Stimulated activated naive CD4-positive, alpha-beta T cell (primary cell): ENCODE measurements at places on chromosomes 13 and 19.

DNA sequence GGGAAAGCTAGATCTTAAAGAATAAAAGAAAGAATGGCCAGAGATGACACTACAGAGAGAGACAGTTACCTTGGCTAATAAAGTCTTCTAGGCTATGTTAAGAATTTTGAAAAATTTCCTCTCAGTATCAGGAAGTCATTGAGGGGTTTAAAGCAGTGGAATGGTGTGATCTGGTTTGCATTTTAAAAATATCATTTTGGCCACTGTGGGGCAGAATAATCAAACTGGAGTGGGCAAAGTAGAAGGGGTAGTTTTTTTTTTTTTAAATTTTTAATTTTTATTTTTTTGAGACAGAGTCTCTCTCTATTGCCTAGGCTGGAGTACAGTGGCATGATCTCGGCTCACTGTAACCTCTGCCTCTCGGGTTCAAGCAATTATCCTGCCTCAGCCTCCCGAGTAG, 4.4 kb upstream of the CNMD start:
- no peak for DNase-seq

DNA sequence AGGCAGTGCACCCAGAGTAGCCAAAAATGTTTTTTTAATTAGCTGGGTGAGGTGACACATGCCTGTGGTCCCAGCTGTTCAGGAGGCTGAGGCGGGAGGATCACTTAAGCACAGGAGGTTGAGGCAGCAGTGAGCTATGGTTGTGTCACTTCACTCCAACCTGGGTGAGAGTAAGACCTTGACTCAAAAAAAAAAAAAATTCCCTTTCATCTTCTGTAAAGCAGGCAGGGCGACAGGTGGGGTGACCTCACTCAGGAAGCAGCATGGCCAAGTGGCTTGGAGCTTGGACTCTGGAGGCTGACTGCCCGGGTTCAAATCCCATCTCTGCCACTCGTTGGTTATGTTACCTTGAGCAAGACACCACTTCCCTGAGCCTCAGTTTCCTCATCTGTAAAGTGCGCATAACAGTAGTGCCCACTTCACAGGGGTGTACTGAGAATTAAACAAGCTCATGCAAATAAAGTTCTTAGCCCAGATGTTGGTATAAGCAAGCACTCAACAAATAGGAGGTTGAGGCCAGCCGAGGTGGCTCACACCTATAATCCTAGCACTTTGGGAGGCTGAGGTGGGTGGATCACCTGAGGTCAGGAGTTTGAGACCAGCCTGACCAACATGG, 48.3 kb downstream of the MAP4K1 start:
- no peak for DNase-seq

DNA sequence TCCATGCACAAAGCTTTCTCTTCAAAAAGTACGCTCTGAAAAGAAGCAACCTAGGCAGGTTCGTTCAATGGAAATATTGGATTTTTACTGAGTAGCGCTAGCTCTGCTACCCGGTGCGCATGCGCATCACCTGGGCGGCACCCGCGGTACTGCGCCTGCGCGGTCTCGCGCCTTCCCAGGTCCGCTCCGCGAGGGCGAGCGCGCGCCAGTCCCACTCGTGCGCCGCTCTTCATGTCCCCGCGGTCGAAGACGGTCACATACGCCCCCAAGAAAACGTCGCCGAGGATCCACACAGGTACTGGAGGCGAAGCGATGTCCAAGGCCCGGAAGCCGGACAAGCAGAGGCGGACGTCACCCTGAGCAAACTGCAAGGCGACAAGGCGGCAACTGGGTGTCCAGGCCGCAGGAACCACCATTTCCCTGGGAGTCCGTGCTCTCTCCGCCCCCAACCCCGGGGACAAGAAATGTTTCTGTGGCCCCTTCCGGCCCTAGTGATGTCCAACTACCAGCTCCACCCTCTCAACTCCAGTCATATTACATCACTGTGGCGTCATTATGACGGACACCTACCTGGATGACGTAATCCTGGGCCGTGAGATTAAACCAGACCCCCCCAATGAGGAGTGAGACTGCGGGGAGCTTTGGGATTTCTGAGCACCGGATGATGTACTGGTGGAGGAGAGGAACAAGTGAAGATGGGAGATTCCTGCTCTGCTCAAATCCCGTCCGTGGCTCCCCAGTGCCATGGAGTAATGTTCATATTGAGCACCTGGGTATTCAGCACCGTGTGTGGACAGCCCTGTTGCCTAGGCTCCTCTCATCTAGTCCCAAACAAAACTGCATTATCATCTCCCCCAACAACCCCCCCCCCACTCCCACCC, 4.8 kb upstream of the KCNC3 start:
- DNase-seq: peak; percentile 94

DNA sequence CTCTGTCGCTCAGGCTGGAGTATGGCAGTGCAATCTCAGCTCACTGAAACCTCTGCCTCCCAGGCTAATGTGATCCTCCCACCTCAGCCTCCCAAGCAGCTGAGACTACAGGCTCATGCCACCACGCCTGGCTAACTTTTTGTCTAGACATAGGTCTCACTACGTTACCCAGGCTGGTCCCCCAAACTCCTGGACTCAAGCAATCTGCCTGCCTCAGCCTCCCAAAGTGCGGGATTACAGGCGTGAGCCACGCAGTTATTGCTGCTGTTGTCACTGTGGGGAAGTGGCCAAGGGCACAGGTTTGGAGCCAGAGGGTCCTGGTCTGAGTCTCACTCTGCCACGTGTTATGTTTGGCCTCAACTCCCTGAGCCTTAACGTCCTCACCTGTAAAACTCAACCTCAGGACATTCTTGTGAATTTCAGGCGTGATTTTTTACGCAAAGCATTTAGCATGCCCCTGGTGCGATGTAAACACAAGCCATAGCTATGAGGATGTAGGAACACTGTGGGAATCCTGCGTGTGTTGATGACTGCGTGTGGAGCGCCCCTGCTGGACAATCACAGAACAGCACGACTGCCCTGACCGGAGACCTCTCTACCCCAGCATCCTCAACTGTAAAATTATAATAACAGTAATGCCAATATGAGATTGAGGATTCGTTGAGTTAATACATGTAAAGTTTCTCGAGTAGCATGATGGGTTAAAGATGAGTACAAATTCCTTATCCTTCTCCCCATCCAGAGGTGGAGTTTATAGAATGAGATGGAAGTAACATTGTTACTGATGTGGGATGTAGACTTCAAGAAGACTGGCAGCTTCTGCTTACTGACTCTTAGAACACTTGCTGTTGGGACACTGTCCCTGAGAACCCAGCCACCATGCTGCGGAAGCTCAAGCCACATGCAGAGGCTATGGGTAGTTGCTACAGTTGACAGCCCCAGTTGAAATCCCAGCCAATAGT, 41.8 kb upstream of the PNMA8B start:
- peak; percentile 12 for DNase-seq

GRCh38 chr13:44433863-44434765, 60.5 kb downstream of the SERP2 start:
- no peak for DNase-seq

DNA sequence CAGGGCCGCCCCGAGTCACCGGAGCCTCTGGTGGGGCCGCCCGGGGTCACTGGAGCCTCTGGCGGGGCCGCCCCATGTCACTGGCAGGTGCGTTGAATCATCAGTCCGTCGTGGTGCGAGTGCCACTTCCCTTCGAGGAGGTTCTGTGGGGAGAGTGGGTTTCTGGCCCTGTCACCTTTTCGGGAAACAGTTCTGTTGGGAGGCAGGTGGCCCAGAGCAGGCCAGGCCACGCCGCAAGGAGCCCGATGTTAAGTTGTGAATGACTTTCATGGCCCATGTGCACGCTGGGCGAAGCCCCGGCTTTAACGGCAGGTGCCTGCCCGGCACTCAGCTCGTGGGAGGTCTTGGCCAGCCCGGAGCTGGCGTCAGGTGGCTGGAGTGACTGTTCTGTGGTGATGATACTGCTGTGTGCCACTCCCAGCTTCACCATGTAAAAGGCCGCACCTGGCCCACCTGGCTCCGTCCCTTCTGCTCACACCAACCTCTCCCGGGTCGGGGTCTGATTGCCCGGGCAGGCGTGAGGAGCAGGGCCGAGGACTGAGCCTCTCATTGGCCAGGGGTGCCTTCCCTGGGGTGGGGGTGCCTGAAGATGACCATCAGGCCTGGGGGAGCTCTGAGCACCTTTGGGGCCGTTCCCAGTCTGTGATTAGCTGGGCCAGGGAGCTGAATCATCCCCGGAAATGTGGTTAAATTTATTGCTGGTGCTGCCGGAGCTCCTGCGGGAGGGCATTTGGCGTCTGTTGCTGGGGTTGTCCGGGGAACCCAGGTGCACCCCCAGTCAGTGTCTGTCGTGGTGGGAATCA, 29.2 kb downstream of the CSNK1G2 start:
- no peak for DNase-seq

DNA sequence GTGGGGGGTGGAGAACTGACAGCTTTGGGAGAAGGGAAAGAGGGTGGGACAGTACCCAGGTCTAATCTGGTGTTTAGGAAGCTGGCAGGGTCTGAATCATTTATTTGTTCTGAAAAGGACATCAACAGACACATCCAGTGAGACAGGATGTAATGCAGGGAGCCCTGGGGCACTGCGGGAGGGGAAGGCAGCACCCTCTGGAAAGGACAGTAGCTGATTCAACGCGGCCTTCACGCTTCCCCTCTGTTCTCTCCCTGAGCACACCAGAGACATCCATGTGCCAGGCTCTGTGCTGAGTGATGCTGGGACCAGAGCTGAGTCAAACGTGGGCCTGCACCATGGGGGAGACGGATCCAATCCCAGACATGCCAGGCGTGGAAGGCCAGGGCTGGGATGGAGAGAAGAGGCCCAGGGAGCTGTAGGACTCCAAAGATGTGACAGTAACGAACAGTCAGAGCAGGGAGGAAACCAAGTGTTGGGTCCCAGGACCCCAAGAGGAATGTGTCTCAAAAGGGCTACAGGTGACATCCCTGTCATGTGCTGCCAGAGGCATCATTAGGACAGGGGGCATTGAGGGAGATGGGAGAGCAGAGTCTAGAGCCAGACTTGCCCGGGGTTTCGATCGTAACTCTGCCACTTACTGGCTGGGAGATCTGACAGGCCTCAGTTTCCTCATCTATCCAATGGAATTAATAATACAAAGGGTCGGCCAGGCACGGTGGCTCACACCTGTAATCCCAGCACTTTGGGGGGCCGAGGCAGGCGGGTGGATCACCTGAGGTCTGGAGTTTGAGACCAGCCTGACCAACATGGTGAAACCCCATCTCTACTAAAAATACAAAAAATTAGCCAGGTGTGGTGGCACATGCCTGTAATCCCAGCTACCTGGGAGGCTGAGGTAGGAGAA, 1.7 kb downstream of the ETFB start:
- no peak for DNase-seq

DNA sequence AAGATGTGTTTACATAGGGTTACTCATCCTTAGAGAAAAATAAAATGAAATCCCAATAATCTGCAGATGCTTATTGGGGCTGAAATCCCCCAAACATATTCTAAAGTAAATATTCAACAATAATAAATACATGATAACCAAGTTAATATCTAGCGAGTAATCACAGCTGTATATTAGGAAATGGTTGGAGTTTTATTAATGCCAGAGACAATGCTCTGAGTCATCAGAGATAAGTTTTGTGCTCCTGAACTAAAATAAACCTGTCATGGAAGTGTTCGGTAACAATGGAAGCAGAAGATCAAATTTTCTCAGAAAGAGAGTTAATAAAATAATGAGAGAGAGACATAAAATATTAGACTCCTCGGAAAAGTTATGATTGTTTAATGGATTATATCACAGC, 31.4 kb downstream of the FLT1 start:
- DNase-seq: no peak

GRCh38 chr19:58543826-58544590, at the start of gene TRIM28:
Gene TRIM28 (plus strand): TSS chr19:58544064. CDS start chr19:58544758, 694 bp downstream.
- DNase-seq: no peak

- DNase-seq: no peak
These were observed 22.8 kb upstream of the BCL3 start for GRCh38 chr19:44725684-44726083.
